ENCODE measurements at places on chromosomes 11 and 22. TPM values are rescaled to one million over a fixed set of nuclear protein-coding genes. Genes with fewer than 3 reads are reported as not detected.

The NNMT gene
- 349 TPM for total RNA-seq

The GRM5 gene
- total RNA-seq: 0.06 TPM

The MPEG1 gene
- 34.1 TPM for total RNA-seq

The ACTN3 gene
- total RNA-seq: not detected

The BTG4 gene
- not detected for total RNA-seq

The ZNF214 gene
- 3.7 TPM for total RNA-seq

The AIFM3 gene
- total RNA-seq: 5.7 TPM

The GUCY1A2 gene
- 31.1 TPM for total RNA-seq

- H3K36me3 ChIP-seq: no peaks in the 10 kb centered on the region
- no peaks in the 10 kb centered on the region for H3K4me1 ChIP-seq
- H3K27ac ChIP-seq: no peak overlapping the region
- no peak for DNase-seq
- H3K4me3 ChIP-seq: peak overlapping the region; percentile 14
Measured at GRCh38 chr11:17475666-17476316, 854 bp downstream of the ABCC8 start.

DNA sequence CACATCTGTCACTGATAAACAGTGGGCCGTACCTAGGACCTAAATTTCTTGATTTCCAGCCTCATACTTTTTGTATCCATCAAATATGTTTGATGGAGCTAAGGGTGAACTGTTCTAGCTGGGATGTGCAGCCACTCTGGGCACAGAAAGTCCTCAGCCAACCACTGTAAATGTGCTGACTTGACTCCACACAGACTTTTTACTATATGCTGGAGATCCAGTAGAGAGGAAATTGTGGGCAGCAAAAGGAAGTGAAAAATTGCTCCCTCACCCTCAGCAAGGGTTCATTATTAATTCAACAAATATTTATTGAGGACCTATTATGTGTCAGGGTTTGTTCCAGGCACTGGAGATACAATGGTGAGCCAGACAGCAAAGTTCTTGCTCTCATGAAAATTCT, 54.2 kb upstream of the AMPD3 start:
- no peak overlapping the region for H3K4me3 ChIP-seq
- no peak for DNase-seq
- no peaks in the 10 kb centered on the region for H3K36me3 ChIP-seq

GRCh38 chr11:62958547-62959421, 26.0 kb downstream of the SLC22A6 start:
- H3K27ac ChIP-seq: peak overlapping the region; percentile 13
- H3K36me3 ChIP-seq: no peaks in the 10 kb centered on the region
- H3K4me1 ChIP-seq: peaks cover 13% of the 10 kb centered on the region
- no peaks in the 10 kb centered on the region for H3K27me3 ChIP-seq
- DNase-seq: no peak

- H3K36me3 ChIP-seq: no peaks in the 10 kb centered on the region
- H3K4me3 ChIP-seq: no peak overlapping the region
- no peak for DNase-seq
- no peak overlapping the region for H3K27ac ChIP-seq
Measured at GRCh38 chr22:28900379-28900925, 17.1 kb downstream of the ZNRF3 start.

- H3K27me3 ChIP-seq: no peaks in the 10 kb centered on the region
- peaks cover 11% of the 10 kb centered on the region for H3K4me1 ChIP-seq
- H3K36me3 ChIP-seq: peaks cover 4% of the 10 kb centered on the region
- H3K4me3 ChIP-seq: peak overlapping the region; percentile 77
- peak overlapping the region; percentile 80 for H3K27ac ChIP-seq
Measured at GRCh38 chr11:18699269-18699596, 654 bp downstream of the TMEM86A start.

- no peak for DNase-seq
- H3K27ac ChIP-seq: no peak overlapping the region
- H3K4me3 ChIP-seq: no peak overlapping the region
- H3K27me3 ChIP-seq: no peaks in the 10 kb centered on the region
- no peaks in the 10 kb centered on the region for H3K36me3 ChIP-seq
- H3K4me1 ChIP-seq: no peaks in the 10 kb centered on the region
Measured at GRCh38 chr11:104199053-104199452, 35.1 kb upstream of the PDGFD start.

- no peaks in the 10 kb centered on the region for H3K36me3 ChIP-seq
- no peak for DNase-seq
- no peaks in the 10 kb centered on the region for H3K27me3 ChIP-seq
- H3K4me3 ChIP-seq: no peak overlapping the region
- H3K27ac ChIP-seq: no peak overlapping the region
- H3K4me1 ChIP-seq: no peaks in the 10 kb centered on the region
Measured at GRCh38 chr11:9653871-9654270, 10.0 kb upstream of the SWAP70 start.

DNA sequence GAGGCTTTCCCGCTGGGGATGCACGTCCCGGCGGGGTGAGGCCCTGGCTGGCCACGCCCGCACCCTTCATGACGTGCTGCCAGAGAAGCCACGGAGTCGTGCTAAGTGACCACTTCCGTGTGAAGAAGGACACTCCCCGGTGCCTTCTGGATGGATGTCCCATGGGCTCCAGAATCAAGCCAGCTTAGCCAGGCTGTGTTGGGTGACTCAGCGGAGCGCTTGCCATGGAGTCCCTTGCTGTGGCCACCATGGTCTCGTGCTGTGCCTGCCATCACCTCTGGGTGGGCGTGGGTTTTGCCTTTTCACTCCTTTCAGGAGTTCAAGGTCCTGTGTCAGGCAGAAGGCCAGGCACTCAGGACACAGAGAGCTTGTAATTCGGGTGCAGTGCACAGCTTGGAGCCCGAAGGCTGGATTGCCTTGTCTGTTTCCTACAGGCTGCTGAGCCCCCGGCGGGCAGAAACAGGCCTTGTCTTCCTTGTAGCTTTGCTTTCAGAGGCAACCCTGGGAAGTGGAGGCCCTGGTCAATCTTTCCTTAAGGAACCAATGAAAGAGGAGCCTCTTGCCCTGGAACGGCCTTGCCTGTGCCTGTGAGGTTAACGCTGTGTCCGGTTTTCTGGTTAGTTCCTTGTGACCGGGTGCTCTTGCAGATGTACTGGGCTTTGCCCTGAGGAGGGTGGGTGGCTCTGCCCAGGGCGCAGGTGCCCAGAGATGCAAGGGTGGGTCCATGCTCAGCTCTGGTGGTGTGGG, 268.6 kb downstream of the TBC1D22A start:
- H3K4me1 ChIP-seq: peaks cover 11% of the 10 kb centered on the region
- peak; percentile 54 for DNase-seq
- H3K4me3 ChIP-seq: no peak overlapping the region
- no peaks in the 10 kb centered on the region for H3K36me3 ChIP-seq
- H3K27ac ChIP-seq: no peak overlapping the region

- peak overlapping the region; percentile 40 for H3K27ac ChIP-seq
- no peaks in the 10 kb centered on the region for H3K27me3 ChIP-seq
- DNase-seq: no peak
- no peak overlapping the region for H3K4me3 ChIP-seq
Measured at GRCh38 chr22:36435516-36436415, 45.7 kb downstream of the TXN2 start.

DNA sequence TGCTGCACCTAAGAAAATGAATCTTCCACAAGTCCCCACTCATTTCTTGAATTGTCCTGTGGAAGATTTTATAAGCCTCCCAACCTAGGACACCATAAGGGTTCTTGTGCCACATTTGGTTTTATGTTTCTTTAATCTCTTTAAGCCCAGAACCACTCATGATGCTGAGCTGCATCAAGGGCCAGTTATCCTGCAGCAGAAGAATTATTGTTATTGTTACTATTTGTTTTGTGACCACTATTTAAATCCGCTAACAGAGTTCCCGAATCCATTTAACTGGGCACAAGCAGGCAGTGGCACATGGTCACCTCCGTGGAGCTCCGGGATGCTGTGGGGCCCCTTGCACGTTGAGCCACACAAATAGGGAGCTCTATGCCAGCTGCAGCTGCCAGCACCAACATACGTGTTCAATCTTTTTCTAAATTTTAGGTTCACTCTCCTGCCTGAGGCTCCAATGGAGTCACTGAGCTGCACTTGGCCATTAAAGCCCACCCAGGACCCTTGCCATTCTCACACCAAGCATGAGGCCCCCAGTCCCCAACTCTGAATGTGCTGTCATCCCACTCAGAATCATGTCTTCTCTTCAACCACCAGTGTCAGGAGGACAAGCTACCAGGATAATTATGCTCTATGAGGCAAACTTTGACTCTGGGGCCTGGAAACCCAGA, 60.6 kb downstream of the DGCR2 start:
- H3K36me3 ChIP-seq: peaks cover 98% of the 10 kb centered on the region
- H3K4me1 ChIP-seq: no peaks in the 10 kb centered on the region
- H3K4me3 ChIP-seq: no peak overlapping the region
- H3K27me3 ChIP-seq: no peaks in the 10 kb centered on the region
- H3K27ac ChIP-seq: no peak overlapping the region

GRCh38 chr22:35552196-35552842, 11.7 kb downstream of the RASD2 start:
- H3K4me3 ChIP-seq: no peak overlapping the region
- H3K27me3 ChIP-seq: peaks cover 11% of the 10 kb centered on the region
- H3K27ac ChIP-seq: no peak overlapping the region
- H3K36me3 ChIP-seq: no peaks in the 10 kb centered on the region
- no peak for DNase-seq
- H3K4me1 ChIP-seq: no peaks in the 10 kb centered on the region

GRCh38 chr11:115608976-115609375, 104.8 kb upstream of the CADM1 start:
- H3K27ac ChIP-seq: no peak overlapping the region
- H3K36me3 ChIP-seq: no peaks in the 10 kb centered on the region
- H3K4me1 ChIP-seq: peaks cover 7% of the 10 kb centered on the region
- DNase-seq: no peak

DNA sequence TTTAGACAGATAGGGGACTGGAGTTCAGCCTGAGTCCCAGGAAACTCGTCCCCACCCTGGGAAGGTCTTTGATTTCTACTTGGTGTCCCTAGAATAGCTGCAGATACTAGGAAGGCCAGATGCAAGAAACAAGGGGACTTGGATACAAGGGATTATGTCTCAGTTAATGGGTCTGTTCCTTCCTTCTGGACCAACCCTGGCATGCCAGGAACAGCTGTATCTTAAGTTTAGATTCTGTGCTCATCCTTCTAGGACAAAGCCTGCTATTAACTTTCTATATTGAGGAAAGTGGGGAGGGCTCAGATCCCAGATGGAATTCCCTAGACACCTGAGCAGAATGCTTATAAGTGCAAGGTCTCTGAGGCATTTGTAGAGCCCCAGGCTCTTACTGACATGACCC, 3.9 kb upstream of the OR52M1 start:
- H3K27me3 ChIP-seq: no peaks in the 10 kb centered on the region
- H3K4me1 ChIP-seq: no peaks in the 10 kb centered on the region
- no peaks in the 10 kb centered on the region for H3K36me3 ChIP-seq
- no peak overlapping the region for H3K4me3 ChIP-seq
- no peak for DNase-seq
- H3K27ac ChIP-seq: no peak overlapping the region

- no peaks in the 10 kb centered on the region for H3K36me3 ChIP-seq
- H3K4me3 ChIP-seq: no peak overlapping the region
- H3K27ac ChIP-seq: peak overlapping the region; percentile 42
- no peaks in the 10 kb centered on the region for H3K27me3 ChIP-seq
Measured at GRCh38 chr11:74672956-74673692, 58.1 kb downstream of the CHRDL2 start.

DNA sequence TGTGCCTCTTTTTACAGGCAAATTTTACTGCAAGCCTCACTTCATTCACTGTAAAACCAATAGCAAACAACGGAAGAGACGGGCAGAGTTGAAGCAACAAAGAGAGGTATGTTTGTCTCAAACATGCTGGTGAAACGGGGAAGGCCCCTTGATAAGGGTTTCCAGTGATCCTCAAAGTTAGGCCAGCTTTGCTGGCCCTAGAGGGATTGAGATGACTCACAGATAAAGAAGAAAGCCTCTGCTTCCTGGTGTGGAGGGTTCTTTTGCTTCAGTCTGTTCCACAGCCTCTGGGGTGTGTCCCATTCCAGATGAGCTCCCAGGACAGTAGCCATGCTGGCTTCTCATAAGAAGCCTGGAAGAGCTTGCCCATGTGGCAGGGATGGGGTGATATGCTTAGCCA, 118.9 kb upstream of the PARVA start:
- peaks cover 4% of the 10 kb centered on the region for H3K4me1 ChIP-seq
- no peak overlapping the region for H3K27ac ChIP-seq
- H3K27me3 ChIP-seq: no peaks in the 10 kb centered on the region
- H3K4me3 ChIP-seq: no peak overlapping the region
- no peak for DNase-seq

- no peaks in the 10 kb centered on the region for H3K27me3 ChIP-seq
- no peaks in the 10 kb centered on the region for H3K4me1 ChIP-seq
- H3K36me3 ChIP-seq: no peaks in the 10 kb centered on the region
- no peak for DNase-seq
Measured at GRCh38 chr11:121393855-121394254, 58.3 kb upstream of the SORL1 start.

Measured in upper lobe of right lung (tissue), 1 donor.